ENCODE measurements at places on chromosomes 12 and 14. TPM values are rescaled to one million over a fixed set of nuclear protein-coding genes. Genes with fewer than 3 reads are reported as not detected.

Gene YAF2
- 29.0 TPM for polyA plus RNA-seq

Gene NPFF
- 2.1 TPM for polyA plus RNA-seq

Gene KCNC2
- polyA plus RNA-seq, result 0.55 TPM

Gene POTEM
- polyA plus RNA-seq, result not detected

Gene FOXA1
- polyA plus RNA-seq, result 3.2 TPM

Gene DBX2
- polyA plus RNA-seq, result 0.08 TPM

All from left kidney (tissue), 8 donors.